ENCODE measurements at places on chromosomes 13 and 19.

GRCh38 chr13:51557875-51558612 is 26.2 kb upstream of the WDFY2 start:
- no peak for DNase-seq

DNA sequence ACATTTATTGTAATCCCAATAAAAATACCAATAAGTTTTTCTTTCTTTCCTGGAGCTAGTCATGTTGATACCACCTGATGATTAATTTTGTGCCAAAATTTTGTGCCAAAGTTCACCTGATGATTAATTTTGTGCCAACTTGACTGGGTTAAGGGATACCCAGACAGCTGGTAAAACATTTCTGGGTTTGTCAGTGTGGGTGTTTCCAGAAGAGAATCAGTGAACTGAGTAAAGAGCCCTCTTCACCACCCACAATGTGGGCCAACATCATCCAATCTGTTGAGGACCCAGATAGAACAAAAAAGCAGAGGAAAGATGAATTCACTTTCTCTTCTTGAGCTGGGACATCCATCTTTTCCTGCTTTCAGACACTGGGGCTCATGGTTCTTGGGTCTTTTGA is 292.9 kb downstream of the LMO7 start:
- no peak for DNase-seq

- peak; percentile 58 for DNase-seq
Observed at GRCh38 chr13:40026174-40026585, 370.7 kb downstream of the COG6 start.

DNA sequence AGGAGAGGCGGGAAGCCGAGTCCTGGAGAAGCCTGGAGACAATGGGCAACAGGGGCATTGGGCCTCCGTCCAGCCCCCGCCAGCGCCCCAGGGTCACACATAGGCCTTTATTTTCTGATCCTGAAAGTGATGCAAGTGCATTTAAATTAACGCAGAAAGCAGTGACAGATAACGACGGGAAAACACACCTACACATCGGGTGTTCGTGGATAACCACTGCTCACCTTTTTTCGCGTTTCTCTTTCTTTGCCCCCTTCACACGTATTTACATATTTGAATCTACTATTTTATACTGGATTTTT is 30.4 kb upstream of the GRTP1 start:
- DNase-seq, result no peak

DNA sequence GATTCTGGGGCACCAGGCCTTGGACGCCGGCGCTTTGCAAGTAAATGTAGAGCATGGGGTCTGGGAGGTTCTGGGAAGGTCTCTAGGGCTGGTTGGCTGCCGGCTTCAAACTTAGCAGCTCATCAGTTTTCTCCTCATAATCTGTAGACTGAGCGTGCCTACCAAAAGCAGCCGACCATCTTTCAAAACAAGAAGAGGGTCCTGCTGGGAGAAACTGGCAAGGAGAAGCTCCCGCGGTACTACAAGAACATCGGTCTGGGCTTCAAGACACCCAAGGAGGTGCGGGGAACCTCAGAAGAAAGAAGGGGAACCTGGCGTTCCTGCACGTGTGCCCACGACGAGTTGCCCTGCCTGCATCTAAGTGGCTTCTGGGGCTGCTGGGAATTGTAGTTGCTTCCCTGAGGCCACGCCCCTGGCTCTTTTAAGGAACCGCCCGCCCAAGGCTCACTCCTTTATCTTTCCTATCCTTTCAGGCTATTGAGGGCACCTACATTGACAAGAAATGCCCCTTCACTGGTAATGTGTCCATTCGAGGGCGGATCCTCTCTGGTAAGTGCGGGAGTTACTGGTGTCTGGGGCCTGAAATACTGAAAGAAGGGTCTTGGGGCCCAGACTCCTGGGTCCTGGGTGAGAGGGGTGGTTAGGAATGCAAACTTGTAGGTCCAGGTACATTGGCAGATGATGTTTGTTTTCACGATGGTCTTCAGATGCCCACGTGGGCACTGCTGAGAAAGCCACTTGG is 984 bp downstream of the RPS11 start:
- DNase-seq, result peak; percentile 67
